ENCODE measurements at places on chromosomes 3 and 15.

DNA sequence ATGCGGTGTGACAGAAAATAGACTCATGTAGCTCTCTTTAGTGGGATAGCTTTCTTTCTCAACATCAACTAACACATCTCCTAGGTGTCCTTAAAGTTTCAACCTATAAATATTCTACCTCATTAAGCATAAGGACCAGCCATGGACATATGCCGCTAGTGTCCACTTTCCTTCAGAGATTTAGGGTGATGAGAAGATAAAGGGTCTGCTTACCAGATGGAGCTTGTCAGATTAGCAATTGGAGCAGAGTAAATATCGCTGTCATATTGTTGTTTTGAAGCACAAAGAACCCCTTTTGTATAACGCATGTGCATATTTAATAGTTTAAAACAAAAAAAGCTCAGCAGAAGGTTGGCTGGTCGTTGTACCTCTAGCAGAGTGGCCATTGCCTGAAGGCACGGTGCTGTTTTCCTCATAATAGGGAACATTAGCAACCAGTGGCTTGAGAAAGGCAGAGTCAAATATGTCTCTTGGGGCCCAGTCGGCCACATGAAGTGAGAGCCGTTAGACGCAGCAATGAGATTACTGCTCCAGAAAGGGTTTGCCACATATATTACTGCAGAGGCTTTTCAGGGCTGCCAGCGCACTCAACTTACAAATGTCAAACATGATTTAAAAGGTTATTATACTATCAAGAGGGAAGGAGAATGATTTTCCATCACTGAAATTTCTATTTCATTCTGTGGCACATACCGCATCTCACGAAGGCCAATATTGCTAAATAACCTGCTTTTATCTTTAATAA is 264.2 kb downstream of the ROBO2 start:
- no peak for DNase-seq

DNA sequence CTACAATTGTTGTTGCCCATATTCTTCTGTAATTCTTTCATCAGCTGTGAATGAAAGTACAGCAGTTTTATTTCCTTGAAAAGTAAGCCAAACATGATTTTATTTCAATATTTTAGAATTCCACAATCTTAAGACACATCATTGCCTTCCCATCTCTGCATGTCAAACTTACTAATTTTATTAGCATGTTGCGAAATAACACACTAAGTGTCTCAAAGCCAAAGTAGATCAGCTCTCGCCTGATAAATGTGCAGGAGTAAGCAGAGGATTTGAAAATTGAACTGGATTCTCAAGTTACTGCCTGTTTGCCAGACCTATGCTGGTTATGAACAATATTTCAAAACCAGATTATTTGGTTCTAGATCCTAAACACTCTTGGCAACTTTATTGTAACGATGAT is 25.7 kb downstream of the TGFBR2 start:
- DNase-seq = no peak

GRCh38 chr15:56919031-56919608 is 676 bp downstream of the TCF12 start:
- DNase-seq = no peak

GRCh38 chr3:108669208-108669607 is 79.7 kb downstream of the DZIP3 start:
- DNase-seq = no peak

DNA sequence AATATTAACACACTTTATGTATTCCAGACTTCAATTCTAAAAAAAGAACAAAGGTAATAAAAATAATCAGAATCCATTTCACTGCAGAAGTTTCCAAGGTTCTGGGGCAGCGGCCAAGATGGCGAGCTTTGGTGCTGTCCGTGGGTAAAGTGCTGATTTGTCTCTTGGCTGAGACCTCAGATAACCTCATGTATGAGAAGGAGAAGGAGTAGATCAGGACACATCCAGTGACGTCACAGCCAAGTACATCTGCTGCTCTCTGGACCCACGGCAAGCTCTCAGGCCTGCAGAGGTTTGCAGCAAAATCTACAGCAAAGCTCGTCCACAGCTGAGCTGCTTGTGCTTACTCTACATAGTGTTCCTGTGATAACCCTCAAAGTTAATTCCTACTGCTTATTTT is 165.7 kb downstream of the MAGI1 start:
- DNase-seq = no peak

- DNase-seq = no peak
These were observed 574 bp upstream of the LRRC34 start for GRCh38 chr3:169813278-169813677.

DNA sequence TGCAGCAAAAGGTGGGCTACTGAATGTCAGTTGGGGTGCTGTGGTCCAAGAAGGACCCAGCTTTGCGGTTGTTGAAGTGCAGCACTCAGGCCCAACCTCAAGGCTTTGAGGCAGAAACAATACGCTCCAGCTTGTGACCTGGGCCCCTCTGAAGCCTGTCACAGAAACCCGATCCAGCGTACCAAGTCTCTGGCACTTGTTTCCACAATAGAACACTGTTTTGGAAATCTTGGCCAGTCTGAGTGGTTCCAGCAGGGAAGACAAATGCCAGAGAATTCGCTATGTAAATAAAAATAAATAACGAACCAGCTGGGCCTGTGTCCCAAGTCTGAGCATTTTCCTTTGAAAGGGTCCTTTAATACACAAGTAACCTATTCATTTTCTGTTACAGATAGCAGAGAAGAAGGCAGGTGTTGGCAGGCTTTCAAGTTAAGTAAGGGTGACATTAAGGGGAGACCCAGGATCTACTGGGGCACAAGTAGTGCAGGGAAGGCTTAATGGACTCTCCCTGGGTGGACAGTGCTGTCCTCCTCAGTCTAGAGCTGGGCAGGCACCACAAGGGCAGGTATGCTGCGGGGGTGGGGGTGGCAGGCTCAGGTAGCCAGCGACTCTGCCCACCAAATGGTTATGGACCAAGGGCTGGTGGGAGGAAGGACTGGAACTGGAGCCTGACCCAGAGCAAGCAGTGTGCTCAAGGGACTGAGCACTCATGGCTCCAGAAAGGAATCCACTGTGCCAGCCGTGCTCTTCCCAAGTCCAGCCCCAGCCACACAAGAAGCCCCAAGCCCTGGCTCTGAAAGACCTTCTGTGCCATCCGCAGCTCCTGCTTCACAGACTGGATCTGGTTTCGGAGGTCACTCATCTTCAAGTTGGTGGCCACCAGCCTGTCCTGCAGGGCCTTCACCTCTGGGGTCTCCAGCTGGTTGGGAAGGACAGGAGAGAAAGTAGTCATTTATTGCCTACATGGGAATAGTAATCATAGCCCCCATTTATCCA is 26.3 kb downstream of the CCDC13 start:
- peak; percentile 35 for DNase-seq

- DNase-seq = no peak
These were observed 162.3 kb upstream of the TPM1 start for GRCh38 chr15:62880278-62880677.

DNA sequence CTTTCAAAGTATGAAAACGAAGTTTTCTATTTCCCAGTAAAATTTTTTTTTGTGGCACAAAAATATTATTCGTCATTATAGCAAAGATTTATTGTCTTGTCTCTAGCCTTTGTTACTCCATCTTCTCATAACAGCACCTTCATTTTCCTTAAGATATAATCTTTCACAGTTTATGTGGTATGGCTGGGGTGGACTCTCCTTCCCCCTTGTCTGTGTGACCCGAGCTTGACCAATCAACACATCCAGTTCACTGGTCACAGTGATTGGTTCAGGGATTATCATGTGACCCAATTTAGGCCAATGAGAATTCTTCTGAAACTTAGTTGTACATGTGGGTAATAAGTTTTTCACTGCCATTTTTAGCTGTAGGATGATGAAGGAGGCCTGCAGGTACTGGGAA is 71.2 kb upstream of the DCBLD2 start:
- DNase-seq = no peak

GRCh38 chr3:77052051-77052501 is 12.2 kb downstream of the ROBO2 start:
- DNase-seq = no peak

DNA sequence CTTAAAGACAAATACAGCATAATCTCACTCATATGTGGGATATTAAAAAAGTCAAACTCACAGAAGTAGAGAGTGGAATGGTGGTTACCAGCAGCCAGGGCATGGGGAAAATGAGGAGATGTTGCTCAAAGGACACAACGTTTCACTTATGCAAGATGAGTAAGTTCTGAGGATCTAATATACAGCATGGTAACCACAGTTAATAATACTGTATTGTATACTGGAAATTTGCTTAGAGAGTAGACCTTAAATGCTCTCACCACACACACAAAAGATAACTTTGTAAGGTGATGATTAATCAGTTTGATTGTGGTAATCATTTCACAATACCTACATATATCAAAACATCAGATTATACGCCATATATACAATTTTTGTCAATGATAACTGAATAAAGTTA is 60.0 kb downstream of the MYH15 start:
- no peak for DNase-seq

DNA sequence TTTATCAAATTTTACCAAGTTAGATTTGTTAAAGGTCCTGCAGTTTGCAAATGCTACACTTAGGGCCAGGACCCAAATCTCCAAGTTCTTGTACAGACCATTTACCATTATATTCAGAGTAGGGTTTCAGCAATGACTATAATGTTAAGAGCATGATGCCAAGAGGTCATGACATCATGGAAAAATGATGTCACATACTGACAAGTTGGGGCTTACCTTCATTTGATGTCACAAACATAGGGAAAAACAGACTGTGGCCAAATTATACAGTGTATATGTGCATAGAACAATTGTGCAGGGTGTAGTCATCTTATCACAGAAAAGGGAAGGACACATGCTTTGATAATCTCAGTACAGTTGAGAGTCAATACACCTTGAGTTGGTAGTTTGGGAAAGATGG is 10.1 kb upstream of the THRB start:
- DNase-seq = no peak

GRCh38 chr3:12618426-12618825 is 45.5 kb downstream of the RAF1 start:
- no peak for DNase-seq

GRCh38 chr15:88649286-88649733 is 10.5 kb downstream of the ISG20 start:
- DNase-seq = no peak

DNA sequence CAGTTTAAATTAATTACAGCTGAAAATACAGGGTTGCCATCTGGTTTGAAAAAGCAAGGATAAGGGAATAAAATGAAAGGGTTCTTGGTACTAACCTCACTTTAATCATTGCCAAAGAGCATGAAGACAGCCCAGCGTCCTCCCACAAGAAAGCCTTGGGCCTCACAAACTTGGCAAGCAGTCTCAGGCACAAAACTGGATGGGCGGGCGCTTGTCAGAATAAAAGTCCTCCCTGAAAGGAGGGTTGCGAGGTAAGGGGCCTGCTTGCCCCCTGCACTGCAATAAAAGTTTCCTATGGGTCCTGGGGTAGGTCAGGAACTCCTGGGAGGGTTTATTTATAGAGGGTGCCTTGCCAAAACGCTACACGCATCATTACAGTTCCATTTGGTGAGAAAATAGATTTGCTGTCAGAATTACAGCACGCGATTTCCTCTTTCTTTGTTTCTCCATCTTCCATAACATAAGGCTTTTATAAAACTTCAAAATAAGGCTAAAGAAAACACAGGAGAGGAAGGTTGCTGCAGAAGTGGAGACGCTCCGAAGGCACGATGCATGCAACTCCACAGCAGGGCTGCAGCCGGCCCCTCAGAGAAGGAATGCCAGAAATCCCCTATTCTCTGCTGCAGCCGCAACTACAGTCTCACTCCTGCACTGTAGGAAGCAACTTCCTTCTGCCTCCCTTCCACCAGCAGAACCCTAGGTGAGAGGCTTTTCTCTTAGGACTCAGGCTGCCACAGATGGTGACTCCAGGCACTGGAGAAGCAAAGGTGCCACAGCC is 61.3 kb downstream of the VGLL4 start:
- no peak for DNase-seq

DNA sequence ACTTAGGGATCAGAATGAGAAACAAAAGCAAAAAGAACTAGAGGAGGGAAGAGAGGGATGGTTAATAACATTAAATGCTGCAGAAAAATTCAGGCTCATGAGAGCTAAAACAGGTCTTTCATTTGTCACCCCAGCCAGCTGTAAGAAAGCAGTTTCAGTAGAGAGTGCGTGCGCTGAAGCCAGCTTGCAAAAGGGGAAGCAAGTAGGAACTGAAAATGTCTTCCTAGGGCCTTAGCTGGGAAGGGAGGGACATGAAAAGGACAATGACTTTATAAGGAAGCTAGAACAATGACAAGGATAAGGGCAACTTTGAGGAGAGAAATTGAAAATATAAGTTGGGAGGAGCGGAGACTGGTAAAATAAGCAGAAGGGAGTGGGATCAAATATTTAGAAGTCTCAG is 3.1 kb downstream of the CIAO2A start:
- DNase-seq = no peak

- no peak for DNase-seq
These were observed 790.1 kb upstream of the CFAP20DC start for GRCh38 chr3:59839810-59840515.

DNA sequence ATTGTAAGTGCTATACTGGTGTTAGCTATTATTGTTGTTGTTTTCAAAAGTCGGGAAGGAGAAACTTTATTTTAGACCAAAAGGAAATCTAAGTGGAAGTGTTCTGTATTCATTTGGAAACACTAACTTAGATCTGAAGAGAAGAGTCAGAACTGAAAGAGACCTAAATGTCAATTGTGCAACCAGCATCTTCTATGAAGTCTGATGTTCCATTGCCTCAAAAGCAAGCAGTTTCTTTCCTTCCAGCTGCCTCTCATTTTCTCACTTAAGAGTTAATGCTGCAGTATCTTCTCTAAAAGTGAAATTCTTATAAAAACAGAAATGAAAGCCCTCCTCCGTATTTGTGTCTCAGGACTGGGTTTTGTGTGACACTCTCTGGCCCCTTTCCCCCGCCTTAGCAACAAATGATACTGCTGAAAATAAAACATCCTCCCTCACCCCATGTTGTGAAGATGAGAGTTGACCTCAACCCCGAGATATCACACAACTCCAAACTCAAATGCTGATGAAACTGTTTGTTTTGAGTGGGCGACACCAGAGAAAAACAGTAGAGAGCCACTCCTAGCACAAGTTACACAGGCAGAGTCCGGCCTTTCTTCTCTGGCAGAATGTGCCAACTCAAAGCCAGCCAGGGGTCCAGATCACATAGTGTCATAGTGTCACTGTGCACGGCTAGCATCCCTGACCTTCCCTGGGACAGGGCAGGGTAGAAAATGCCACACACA is 48.9 kb downstream of the GLDN start:
- DNase-seq = no peak

DNA sequence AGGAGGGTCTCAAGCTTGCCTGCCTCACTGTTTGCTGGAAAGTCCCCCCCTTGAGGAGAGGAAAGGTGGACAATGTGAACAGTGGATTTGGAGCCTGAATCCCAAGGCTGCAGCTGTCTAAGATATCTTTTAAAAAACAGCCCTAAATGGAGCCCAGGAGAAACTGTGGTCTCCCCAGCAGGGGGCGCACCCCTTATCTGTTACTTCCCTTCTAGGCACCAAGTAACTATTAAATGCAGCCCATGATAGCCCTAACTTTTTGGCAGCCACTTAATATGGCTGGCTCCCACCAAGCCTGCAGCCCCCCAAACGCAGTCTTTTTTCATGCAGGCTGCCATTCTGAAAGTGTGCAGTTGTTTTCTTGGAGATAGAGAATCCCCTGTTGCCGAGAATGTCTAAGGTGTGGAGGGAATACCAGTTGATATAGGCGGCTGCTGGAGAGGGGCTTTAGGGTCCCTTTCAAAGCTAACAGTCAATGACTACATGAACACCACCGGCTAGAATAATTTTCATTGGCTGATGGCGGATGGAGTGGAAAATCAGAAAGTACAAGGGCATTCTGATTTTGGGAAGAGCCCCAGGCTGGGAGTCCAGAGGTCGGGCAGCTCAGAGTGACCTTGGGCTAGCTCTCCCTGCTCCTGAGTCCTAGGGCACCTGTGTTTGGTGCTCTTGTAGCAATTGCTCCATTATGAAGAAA is 1.3 kb downstream of the RHCG start:
- no peak for DNase-seq
